Bronchial epithelial cell (primary cell): ENCODE measurements at places on chromosomes 1 and 21. TPM values are rescaled to one million over a fixed set of nuclear protein-coding genes. Genes with fewer than 3 reads are reported as not detected.

DNA sequence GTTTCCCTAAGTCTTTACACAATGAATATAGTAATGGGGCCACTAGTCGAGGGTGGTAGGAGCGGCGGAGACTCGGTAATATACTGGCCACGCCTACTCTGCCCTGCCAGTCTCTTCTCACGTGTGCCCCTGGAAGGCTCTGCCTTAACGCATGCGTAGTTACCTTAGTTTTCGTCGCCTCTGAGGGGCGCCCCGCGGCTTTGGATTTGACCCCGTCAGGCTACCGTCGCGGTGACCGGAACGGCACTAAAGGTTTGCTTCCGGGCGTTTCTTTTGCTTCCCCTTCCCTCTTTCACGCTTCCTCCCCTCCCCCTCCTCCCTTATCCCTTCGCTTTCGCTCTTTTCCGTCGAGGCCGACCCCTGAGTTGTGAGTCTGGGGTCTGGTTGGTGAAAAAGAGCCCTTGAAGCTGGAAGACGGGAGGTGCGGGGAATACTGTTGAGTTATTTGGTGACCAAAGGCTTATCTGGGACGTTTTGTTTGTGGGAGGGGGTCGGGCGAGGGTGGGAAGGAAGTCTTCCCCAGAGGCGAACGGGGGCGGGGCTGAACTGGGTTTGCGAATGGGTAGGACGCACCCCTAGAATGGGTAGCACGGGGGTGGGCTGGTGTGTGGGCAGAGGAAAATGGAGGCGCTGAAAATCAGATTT, at the start of gene SETDB1:
TSS of gene SETDB1 (plus strand) at position 267 of the 645 bp plus-strand sequence. CDS start 1,352 bp downstream, outside the sequence.
- DNase-seq: peak; percentile 92

- DNase-seq: no peak
These were observed 78.2 kb downstream of the SLC66A1 start for GRCh38 chr1:19390166-19390850.

DNA sequence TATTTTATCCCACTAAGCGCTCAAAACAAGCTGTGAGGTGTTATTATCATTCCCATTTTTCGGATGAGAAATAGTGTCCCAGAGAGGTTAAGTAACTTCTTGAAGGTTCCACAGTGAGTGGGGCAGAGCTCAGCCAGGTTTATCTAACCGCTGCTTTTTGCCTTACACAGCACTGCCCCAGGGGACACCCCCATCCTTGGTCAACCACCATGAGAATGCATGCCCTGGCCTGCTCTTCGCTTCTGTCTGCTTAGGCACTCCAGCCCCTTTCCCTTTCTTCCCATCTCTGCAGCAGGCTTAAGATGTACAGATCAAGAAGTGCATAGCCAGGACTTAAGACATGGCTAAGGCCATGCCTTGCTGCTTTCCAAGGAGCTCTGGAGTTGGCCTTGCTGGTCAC, 159.0 kb upstream of the CD34 start:
- peak; percentile 18 for DNase-seq

GRCh38 chr1:219220945-219221344, 47.3 kb downstream of the LYPLAL1 start:
- no peak for DNase-seq

DNA sequence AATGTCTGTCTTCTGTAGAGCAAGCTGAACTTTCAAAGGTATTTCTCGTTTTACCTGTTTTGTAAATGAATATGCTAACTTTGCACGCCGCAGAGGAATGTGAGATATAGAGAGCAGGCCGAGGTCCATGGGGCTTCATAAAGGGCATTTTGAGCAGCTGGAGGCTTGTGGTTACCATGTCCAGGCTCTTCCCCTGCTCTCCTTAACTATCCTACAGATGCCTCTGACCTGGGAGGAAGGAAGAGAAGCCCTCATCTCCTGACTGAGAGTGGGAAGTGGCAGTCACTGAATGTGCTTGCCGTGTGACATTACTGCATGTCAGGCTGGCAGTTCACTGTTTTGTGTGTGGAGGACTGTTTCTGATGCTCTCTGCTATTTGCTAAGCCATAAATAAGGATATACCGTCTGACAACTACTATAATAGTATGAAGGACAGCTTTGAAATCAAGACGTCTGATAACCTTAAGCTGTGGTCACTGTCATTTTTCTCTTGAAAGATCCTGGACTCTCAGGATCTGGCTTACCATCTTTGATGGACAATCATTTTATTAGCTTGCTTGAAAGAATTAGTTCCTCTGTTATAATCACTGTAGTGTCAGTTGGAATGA, 92.2 kb downstream of the DYRK1A start:
- no peak for DNase-seq

DNA sequence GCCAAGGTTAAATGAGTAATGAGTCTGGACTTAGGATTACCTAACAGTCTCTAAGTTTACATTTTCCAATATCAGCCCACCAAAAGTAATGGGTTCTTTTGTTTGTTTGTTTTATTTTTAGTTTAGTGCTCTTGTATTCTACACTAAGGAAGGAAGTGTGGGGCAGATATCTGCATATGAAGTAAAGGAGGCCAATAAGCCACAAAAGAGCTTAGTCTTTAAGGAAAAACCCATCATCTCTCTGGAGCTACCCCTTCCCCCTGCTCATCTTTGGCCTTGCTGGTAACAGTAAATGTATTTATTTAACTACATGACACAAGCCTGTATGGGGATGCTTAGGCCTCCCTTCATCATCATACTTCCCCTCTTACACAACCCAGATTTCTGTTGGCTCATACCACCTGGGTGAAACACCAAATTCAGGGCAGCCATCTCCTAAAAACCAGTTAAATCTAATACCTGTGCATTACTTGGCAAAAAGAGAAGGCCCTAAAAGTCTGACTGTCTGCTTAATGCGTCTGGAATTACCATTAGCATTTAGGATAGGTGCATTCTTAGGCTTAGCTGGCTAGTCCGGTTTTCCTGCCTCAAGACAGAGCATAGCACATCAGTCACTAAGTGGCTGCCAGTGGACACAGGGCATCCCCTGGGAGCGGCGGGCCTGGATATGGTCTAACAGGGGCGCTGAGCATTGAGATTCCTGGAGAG, 96.8 kb upstream of the ADGRL2 start:
- DNase-seq: peak; percentile 84

DNA sequence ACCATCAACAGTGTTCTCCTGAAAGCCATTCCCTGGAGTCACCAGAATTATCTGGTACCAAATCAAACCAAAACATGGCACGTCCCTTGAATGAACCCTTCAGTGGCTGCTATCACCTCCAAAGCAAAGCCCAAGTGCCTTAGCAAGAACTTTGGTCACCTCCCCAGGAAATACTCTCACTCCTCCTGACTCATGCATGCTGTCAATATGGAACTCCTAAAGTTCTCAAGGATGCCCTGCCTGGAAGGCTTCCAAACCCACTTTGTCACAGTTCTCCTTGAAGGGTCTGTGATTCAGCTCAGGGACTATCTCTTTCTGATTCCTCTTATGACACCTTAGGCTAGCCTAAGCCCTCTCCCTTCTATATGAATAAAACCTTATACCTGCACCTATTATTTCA, 146.1 kb upstream of the RUNX1 start:
- DNase-seq: peak; percentile 70

GRCh38 chr1:226325178-226325577, 16.2 kb upstream of the LIN9 start:
- DNase-seq: peak; percentile 75

GRCh38 chr1:164670026-164670425, 111.0 kb downstream of the PBX1 start:
- DNase-seq: no peak

DNA sequence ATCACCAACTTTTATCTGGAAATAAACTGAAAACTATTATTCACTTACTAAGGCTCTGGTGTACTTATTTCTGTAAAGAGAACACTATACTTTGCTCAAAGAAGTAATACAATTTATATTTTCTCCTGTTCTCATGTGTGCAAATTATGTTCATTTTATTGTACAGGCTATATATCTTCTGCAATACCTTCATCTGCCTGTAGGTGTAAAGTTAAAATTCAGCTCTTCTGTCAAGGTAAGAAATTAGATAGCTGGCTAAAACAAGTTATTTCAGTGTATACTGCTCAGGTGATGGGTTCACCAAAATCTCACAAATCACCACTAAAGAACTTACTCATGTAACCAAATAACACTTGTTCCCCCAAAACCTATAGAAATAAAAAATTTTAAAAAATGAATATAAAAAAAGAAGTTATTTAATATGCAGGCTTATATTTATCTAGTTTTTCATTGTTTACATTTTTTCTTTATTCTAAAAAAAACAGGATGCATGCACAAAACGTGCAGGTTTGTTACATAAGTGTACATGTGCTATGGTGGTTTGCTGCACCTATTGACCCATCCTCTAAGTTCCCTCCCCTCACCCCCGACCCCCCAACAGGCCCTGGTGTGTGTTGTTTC, 81.5 kb downstream of the PTGER3 start:
- peak; percentile 15 for DNase-seq

DNA sequence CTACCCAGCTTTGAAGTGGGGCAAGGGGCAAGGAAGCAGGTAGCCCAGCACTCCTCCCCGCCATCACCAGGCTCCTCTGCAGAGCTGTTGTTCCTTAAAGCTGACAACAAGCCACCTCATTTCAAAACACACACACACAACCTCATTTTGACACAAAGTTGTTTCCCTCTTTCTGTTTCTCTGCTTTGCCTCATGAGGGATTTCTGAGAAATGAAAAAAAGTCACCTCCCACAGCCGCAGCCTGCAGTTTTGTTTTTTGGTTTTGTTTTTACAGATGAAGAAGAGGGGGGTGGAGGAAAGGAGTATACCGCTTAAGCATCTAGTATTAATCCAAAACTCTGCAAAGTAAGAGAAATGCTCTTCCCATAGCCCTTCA, 12.1 kb downstream of the MCL1 start:
- DNase-seq: no peak

DNA sequence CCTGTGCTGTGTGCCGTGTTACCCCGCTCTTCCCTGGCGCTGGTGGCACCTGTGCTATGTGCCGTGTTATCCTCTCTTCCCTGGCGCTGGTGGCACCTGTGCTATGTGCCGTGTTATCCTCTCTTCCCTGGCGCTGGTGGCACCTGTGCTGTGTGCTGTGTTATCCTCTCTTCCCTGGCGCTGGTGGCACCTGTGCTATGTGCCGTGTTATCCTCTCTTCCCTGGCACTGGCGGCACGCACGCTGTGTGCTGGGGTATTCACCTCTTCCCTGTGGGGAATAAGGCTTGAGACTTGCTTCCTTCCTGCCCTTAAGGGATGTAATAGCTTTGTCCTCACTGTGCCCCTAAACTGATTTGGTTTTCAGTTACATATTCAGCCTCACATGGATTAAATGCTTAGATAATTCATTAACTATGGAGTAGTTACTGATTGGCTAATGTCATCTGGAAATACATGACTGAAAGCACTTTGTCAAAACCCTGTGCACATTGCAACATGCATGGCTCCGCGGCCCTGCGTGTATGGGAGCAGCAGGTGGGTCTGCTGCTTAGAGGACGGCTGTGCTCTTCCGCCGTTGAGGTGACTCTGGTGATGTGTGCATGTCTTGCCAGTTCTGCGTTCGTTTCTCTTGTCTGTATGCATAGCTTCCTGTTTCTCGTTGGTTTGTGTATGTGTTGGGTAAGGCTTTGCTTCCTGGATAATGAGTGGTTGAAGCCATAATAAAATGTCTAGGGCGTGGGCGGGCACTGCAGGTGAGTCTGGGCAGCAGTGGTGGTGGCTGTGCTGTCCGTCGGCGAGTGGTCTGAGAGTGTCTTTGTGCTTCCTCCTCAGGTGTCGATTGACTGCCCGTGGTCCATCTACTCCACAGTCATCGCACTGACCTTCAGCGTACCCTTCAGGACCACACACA, 17.9 kb upstream of the PWP2 start:
- no peak for DNase-seq

- no peak for DNase-seq
These were observed 18.6 kb upstream of the PTPRC start for GRCh38 chr1:198620218-198620617.

GRCh38 chr1:236465959-236466303, 57.9 kb upstream of the LGALS8 start:
- peak; percentile 99 for DNase-seq

HES3 gene
- not detected in 2 replicates for total RNA-seq

ZNF648 gene
- total RNA-seq: not detected in 2 replicates

FBXO28 gene
- 35.8 and 42.0 TPM in 2 replicates for total RNA-seq

MTF1 gene
- 3.7 and 5.6 TPM in 2 replicates for total RNA-seq

TCHHL1 gene
- not detected in 2 replicates for total RNA-seq
